Urinary bladder (tissue), 4 donors: ENCODE measurements at places on chromosomes 12 and 14.

GRCh38 chr14:90281261-90281660 lies 24.9 kb downstream of the PSMC1 start:
- no peak for DNase-seq

DNA sequence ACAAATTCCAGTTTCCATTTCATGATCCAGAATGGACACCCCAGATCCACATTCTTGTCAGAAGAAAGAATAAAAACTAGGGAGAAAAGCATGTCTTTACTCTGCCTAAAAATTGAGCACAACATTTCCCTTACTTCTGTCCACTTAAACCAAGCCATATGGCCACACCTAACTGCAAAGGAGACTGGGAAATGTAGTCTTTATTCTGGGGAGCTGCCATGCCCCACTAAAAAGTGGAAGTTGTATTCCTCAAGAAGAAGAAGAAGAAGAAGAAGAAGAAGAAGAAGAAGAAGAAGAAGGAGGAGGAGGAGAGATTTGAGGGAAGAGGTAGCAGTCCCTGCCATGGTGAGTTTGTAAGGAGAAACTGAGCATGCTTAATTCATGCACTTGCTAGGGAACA lies 84.5 kb downstream of the GPR65 start:
- DNase-seq: no peak

DNA sequence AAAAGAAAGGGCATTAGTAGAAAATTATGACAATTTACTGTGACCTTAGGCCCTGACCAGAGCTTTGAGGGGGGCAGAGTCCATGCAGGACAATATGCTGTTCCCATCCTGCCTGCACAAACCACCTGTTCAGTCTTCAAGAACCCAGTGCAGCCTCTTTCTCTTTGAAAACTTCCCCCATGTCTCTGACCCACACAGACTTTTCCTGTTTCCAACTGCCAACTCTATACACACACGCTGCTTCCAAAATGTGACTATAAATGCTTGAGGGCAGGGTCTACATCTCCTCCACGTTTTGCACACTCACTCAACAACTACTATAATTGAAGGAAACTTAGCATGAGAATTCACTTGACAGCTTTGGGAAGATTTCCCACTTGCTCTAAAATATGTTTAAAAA lies 36.6 kb upstream of the SYCP3 start:
- no peak for DNase-seq

GRCh38 chr12:25020621-25021243 lies 71.8 kb upstream of the BCAT1 start:
- no peak for DNase-seq

- no peak for DNase-seq
Observed at GRCh38 chr14:94052662-94053061, 26.5 kb downstream of the OTUB2 start.

GRCh38 chr12:65574867-65575266 lies 249.4 kb upstream of the HMGA2 start:
- no peak for DNase-seq

GRCh38 chr14:64581363-64581762 lies 31.6 kb downstream of the PPP1R36 start:
- no peak for DNase-seq
